ENCODE measurements at places on chromosomes 1 and 21.

- H3K27ac ChIP-seq = no peak overlapping the region
- no peaks in the 10 kb centered on the region for H3K27me3 ChIP-seq
- H3K36me3 ChIP-seq = peaks cover 57% of the 10 kb centered on the region
- H3K4me1 ChIP-seq = peaks cover 36% of the 10 kb centered on the region
- H3K4me3 ChIP-seq = no peak overlapping the region
- no peak for DNase-seq
These were observed 8.1 kb downstream of the SLX9 start for GRCh38 chr21:44947930-44948331.

DNA sequence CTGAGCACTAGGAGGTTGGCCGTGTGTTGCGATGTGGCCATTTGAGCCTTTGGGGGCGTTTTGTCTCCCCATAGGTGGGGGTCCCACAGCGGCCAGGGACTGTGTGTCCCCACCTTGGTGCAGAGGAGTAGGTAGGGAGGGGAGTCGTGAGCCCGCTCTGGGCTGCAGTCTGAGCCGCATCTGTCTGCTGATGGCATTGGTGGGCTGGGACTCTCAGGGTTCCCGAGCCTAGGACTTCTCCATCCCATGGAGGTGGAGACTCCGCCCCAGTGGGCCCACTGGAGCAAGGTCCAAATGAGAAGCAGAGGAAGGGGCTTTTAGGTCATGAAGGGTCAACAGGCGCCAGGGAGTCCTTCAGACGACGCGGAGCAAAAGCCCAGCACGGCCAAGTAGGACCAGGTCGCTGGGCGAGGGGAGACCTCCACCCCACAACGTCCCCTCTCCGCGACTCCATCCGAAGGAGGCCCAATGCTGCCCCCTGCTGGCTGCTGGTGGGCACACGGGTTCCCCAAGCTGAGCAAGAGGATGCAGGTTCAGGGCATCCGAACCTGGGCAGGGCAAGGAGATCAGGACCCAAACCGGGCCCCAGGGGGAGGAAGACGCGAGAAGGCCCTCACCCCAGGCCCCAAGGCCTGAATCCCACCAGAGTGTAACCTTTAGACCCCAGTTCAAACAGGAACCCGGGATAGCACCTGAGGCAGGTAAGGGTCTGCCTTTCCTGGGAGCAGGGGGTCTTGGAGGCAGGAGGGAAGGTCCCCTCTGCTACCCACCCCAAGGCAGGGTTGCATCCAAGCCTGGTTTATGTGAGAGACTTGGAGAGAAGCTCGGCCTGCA is 14.9 kb downstream of the TTC34 start:
- H3K36me3 ChIP-seq = no peaks in the 10 kb centered on the region
- DNase-seq = peak; percentile 24

- no peak overlapping the region for H3K27ac ChIP-seq
- no peaks in the 10 kb centered on the region for H3K4me1 ChIP-seq
- H3K4me3 ChIP-seq = no peak overlapping the region
- DNase-seq = no peak
These were observed 64.0 kb downstream of the APP start for GRCh38 chr21:26106562-26106961.

DNA sequence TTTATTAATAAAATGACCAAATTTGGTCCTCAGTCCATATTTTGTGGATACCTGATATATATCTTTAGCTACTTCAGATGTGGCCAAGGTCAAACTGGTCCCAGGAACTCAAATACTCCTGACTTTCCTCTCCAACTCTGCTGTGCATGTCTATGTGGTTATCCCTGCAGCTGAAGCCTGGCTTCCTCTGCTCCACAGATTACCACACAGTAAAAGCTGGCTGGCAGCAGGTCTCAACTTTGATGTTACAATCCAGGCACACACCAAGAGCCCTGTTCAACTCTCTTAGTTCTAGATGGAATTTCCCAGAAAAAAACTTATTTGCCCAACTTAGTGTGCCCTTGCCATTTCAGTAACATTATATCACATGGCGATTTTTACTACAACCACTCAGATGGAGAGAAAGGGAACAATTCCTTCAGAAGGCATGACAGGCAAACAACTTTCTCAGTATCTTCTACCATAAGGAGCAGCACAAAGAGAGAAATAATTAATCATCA is 479.5 kb downstream of the PLPP3 start:
- no peaks in the 10 kb centered on the region for H3K36me3 ChIP-seq
- DNase-seq = no peak
- H3K27ac ChIP-seq = no peak overlapping the region
- no peaks in the 10 kb centered on the region for H3K27me3 ChIP-seq
- no peak overlapping the region for H3K4me3 ChIP-seq
- peaks cover 10% of the 10 kb centered on the region for H3K4me1 ChIP-seq

GRCh38 chr21:44601596-44602462 is 1.4 kb downstream of the KRTAP10-7 start:
- no peak overlapping the region for H3K4me3 ChIP-seq
- H3K27me3 ChIP-seq = peaks cover 9% of the 10 kb centered on the region
- H3K27ac ChIP-seq = no peak overlapping the region
- no peaks in the 10 kb centered on the region for H3K36me3 ChIP-seq
- H3K4me1 ChIP-seq = peaks cover 3% of the 10 kb centered on the region

DNA sequence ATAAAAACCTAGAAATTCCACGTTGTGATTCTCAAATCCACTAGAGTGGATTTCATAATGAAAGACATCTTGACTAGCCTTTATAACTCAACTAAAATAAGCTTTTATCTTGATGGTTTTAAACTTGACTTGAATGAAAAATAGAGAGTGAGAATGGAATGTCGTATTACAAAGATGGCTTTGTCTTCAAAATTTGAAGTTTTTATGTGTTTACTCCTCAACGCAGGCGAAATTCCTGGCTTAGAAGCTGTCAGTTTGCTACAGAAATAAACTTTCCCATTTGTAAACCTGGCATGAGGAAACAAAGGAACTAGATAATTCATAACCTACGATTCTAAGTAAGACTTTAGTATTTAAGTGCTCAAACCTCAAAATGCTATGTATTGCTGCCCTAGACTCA is 90.0 kb upstream of the KRTAP19-8 start:
- no peak for DNase-seq
- peaks cover 15% of the 10 kb centered on the region for H3K4me1 ChIP-seq

- H3K4me3 ChIP-seq = peak within 1 kb of the TSS; percentile 95
- peaks cover 21% of the 10 kb centered on the region for H3K4me1 ChIP-seq
- peaks cover 35% of the 10 kb centered on the region for H3K36me3 ChIP-seq
- peak within 1 kb of the TSS; percentile 99 for H3K27ac ChIP-seq
These were observed at the start of gene PIAS3 for GRCh38 chr1:145858901-145859490. Gene PIAS3 (minus strand): TSS chr1:145859081. CDS start chr1:145858990, 91 bp downstream.

DNA sequence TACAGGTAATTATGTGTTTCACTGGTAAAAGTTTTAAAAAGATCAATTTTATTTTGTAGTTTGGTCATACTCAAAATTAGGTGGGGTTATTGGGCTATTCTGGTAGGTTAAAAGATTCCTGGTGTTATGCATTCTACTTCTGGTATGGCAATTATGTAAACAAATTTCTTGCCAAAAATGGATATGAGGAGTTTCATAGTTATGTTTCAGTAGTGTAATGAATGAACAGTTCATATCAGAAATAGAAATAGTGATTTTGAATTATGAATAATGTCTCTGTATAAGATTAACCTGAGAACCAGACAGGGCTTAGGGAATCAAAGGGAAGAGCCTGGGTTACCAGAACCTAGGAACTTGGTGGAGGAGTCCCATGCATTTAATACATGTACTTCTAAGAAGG is 15.9 kb downstream of the ATF6 start:
- H3K27me3 ChIP-seq = no peaks in the 10 kb centered on the region
- no peaks in the 10 kb centered on the region for H3K4me1 ChIP-seq
- H3K4me3 ChIP-seq = no peak overlapping the region
- no peak for DNase-seq

DNA sequence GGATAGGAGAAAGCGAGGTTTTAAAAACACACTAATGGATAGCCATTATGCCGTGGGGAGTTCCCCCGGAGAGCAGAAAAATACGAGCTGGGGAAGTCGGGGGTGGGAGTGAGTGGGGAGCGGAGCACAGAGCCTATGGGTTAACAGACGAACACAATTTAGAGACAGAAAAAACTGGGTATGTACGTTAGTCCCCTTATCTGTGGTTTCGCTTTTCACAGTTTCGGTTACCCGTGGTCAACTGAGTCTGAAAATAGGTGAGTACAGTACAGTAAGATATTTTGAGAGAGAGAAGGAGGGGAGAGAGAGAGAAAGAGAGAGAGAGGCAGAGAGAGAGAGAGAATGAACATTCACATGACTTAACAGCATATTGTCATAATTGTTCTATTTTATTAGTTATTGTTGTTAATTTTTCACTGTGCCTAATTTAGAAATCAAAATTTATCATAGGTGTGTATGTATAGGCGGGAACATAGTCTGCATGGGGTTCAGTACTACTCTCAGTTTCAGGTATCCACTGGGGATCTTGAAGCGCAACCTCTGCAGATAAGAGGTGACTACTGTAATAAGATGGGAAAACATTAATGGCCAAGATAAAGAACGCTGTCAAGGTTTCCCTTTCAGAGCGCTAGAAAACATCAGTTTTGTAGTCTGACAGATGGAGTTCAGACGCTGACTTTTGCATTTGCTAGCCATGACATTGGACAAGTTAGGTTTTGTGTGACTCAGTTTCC is 125.6 kb upstream of the LMO4 start:
- no peak overlapping the region for H3K4me3 ChIP-seq
- no peaks in the 10 kb centered on the region for H3K36me3 ChIP-seq
- DNase-seq = no peak

- no peak overlapping the region for H3K27ac ChIP-seq
- H3K36me3 ChIP-seq = peaks cover 11% of the 10 kb centered on the region
- H3K4me3 ChIP-seq = no peak overlapping the region
- no peaks in the 10 kb centered on the region for H3K27me3 ChIP-seq
These were observed 1.8 kb downstream of the CAP1 start for GRCh38 chr1:40042341-40042740.

DNA sequence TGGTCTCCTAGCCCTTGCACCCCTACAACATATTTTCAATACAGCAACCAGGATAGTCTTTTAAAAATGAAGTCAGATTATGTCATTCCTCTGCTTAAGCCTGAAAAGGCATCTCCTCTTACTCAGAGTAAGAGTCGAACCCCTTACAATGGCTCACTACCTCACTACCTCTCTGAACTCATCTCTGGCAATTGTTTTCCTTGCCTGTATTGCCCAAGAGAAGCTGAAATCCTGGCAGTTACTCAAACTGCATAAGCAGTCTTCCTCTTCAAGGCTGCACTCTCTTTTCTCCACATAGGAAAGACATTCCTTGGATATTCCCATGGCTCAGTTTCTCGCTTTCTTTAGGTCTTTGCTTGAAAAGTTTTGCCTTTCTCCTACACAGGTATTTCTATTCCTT is 22.7 kb downstream of the CLDN8 start:
- no peak overlapping the region for H3K4me3 ChIP-seq
- no peaks in the 10 kb centered on the region for H3K36me3 ChIP-seq
- no peaks in the 10 kb centered on the region for H3K4me1 ChIP-seq
- H3K27ac ChIP-seq = no peak overlapping the region

DNA sequence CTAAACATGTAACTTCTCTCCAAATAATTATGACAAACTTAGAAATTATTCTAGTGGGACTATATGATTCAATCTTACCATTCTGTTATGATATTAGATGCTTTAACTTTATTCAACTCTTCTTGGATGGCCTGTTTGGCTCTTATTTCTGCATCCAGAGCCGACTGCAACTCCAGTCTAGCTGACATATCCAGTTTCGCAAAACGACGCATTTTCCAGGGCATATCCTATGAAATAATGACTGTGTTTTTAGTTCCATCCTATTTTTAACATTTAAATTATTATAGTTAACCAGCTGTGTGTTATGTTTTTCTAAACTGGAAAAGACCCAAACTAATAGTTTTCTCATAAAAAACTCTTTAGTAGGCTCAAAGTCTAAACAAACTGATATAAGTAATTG is 133.7 kb downstream of the COQ8A start:
- H3K4me1 ChIP-seq = no peaks in the 10 kb centered on the region
- H3K27me3 ChIP-seq = no peaks in the 10 kb centered on the region
- H3K36me3 ChIP-seq = peaks cover 2% of the 10 kb centered on the region

DNA sequence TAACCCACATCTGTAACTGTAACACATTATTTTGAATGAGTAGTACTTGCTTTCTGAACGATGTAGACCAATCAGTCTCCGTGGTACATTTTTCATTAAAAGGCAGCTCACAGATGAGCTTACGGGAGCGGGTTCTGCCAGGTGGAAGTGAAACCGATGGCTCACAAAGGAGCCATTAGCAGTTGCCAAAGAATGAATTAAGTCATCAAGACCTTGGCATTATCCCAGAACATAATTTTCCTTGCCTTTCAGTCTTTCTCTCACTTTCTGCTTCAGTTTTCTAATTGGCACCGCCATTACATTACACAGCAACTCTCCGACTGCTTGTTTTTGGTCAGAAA is 33.5 kb upstream of the UTS2 start:
- no peak for DNase-seq
- no peak overlapping the region for H3K27ac ChIP-seq
- H3K4me1 ChIP-seq = no peaks in the 10 kb centered on the region
- no peaks in the 10 kb centered on the region for H3K36me3 ChIP-seq
- H3K4me3 ChIP-seq = no peak overlapping the region
- peaks cover 13% of the 10 kb centered on the region for H3K27me3 ChIP-seq

DNA sequence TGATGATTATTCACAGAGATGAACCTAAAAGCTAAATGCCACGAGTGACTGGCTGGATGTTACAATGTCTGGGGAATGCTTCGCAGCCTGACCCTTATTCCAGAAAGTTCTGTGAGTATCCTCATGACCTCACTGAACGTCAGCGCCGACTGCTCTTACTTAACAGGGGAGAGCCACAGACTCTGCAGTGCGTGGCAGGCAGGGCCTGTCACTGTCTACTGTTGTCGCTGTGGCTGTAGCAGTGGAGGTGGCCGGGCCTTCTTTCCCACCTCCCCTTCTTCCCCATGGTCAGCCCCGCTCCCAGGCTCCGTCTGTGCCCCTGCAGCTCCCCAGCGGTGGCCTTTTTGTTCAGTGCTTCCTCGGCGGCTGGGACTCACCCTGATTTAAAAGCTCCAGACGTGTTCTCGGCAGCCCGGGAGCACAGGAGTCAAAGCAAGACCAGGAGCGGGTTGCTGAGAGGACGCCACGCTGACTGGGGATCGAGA is 52.2 kb upstream of the TARBP1 start:
- H3K27me3 ChIP-seq = no peaks in the 10 kb centered on the region
- H3K27ac ChIP-seq = peak overlapping the region; percentile 93
- peak overlapping the region; percentile 1 for H3K4me3 ChIP-seq

DNA sequence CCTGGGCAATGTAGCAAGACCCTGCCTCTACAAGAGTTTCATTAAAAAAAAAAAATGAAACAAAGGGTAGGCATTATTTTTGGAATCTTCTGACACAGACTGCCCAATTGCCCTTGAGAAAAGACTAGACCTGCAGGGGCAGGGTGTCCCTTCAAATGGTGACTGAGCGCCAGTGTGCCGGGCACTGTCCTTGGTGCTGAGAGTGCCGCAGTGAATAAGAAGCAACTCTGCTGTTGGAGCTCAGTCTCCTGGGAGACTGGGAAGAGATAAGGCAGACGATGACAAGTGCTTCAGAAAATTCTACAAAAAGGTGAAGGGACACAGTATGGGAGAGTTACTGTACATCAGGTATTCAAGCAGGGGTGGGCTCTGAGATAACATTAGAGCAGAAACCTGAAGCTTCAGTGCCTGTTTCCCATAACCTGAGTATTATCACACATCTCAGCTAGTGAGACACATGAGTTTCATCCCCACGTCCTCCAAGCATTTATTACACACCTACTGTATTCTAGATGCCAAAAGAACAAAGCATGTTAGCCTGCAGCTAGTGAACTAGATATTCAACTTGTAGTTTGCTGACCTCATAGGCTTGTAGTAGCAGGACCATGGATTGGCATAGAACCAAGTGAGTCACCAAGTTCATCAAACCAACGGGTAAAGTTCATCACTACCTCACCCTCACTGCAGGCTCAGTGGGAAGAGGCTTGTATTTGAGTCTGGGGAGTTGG is 18.4 kb upstream of the RPL11 start:
- H3K36me3 ChIP-seq = no peaks in the 10 kb centered on the region
- H3K27me3 ChIP-seq = peaks cover 2% of the 10 kb centered on the region
- H3K4me1 ChIP-seq = no peaks in the 10 kb centered on the region
- H3K27ac ChIP-seq = no peak overlapping the region
- no peak overlapping the region for H3K4me3 ChIP-seq

- H3K4me3 ChIP-seq = no peak overlapping the region
- H3K27me3 ChIP-seq = peaks cover 21% of the 10 kb centered on the region
These were observed 4.2 kb downstream of the ST6GALNAC5 start for GRCh38 chr1:76871355-76871974.

Data from muscle of leg (tissue), 16 donors.